ENCODE measurements at places on chromosomes 3 and 15.

- DNase-seq: no peak
These were observed 112.8 kb downstream of the LPP start for GRCh38 chr3:188266562-188267274.

DNA sequence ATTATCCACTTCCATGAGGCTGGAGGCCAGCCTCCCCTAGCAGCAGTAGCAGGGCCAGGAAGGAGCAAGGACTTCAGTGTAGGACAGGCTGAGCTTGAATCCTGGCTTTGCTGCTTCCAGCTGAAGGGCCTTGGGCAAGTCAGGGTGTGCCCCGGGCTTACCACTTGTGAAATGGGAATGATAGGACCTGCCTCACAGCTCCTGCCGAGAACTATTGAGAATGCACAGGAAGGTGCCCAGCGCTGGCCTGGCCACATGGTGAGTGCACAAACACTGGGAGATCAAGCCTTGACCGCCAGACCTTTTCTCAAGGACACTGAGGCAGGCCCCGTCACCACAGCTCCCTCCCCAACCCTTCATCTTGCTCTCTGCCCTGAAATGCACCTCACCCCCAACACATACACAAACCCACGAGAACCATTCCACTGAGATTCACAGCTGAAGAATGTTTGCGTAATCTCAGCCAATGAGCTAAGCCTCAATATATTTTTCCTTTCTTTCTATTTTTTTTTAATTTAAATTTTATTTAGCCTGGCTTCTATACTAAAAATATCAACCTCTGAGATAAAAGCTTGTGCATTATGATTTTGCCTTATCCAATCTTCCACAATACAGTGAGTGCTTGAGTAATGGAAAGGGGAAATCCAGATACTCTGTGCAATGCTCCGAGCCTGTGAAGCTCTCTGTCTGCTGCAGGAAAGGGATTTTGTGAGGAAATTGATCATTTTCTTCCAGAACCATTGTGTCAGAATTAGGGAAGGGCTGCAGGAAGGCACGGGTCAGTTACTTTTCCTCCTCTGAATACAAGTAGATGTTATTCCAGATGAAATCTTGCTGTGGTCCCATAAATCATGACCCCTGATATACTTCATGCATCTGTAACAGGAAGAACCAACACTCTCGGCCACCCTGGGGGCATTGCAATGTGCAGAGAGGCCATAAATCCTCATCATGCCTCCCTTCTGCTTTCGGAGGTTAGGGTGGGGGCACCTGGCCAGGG lies 193.9 kb downstream of the TLE3 start:
- DNase-seq: peak; percentile 13

DNA sequence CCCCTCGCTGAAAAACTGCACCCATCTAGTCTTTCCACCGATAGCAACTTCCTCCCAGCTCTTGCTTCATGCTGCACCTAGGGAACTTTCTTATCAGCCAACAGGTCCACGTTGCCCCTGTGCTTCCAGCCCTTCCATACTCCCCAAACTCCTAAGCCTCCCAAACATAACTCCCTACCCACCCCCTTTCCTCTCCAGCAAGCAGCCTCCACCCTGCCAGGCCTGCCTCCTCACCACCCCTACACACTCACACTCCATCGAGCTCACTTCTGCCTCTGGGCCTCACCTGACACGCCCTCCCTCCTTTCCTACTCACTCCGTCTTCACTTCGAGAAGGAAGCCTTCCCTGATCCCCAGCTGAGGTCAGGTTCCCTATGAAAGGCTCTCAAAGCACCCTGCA lies 8.1 kb downstream of the INSYN1 start:
- DNase-seq: no peak

GRCh38 chr3:179531576-179531975 lies 31.1 kb upstream of the ACTL6A start:
- no peak for DNase-seq

- peak; percentile 23 for DNase-seq
These were observed 146.6 kb downstream of the TBL1XR1 start for GRCh38 chr3:177050501-177051237.

DNA sequence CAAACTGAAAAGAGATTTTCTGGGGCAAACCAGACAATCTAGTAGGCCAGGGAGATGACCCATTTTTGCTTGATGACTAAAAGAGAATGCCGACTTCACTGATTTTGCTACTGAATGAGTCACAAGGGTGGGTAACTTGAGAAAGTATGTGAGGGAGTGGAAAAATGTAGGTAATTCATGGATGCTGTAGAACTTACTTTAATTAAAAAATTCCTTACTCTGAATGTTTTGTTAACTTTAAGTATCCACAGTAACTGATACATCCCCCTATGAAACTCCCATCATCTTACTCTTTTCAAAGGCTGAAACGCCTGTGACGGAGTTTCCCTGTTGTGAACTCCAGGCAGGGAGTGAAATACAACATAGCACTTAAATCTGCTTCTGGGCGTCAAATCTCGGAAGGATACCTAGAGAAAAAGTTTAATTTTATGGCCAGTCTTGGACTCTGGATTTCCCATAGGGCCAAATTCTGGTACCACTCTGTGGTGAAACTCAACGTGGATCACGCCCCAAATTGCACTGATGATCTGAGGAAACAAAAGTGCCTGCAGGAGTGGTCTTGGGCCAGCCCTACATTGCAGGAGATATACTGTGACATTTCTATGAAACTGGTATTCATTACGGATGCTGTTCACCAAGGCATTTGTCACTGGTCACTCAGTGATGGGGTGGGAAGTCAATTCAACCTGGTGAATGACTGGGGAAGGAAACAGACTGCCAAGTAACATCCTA lies 24.0 kb downstream of the GOLIM4 start:
- DNase-seq: peak; percentile 91

DNA sequence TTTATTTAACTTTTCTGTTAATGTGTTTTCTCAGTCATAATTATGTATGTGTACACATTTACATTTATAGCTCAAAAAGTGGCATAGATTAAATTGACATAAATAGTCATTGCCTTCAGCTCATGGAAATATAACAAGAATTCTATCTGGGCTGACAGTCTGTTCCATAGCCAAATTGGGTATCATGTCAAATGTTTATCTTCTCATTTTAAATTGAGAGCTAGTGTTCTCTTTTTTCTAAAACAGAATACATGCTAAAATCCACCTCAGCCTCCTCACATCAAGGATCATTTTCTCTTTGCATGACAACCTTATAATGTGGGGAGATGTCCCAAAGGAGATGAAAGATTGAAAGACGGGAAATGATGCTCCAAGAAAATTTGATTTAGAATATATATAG lies 144.1 kb upstream of the BCHE start:
- DNase-seq: no peak

DNA sequence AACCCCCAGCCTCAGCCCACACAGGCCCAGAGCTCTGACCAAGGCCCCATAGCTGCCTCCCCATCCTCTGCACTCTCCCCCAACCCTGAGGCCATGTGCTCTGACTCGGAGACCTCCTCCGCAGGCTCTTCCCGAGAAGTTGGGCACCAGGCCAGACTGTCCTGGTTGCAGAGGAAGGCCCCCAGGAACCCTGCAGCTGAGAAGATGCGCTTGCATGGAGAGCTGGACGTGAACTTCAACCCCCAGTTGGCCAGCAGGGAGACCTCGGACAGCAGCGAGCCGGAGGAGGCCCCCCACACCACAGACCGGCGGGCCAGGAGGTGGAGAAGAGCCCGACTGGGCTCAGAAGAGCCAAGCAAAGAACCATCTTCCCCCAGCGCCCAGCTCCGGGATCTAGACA lies 119.5 kb upstream of the EIF1B start:
- DNase-seq: no peak

DNA sequence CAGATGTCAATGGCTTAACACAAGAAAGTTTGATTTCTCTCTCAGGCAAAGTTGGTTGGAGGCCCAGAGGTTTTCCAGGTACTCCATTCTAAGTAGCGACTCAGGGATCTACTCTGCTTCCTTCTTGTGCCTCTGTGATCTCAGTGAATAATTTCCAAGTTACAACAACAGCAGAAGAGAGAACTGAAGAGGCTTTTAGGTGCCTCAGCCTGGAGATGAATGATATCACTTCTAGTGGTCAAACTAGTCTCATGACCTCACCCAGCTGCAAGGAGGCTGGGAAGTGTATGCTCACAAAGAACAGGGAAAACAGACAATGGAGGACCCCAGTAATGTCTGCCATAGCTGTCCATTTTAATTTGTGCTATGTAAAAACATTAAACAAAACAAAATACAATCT lies 4.6 kb upstream of the PRICKLE2 start:
- DNase-seq: no peak

DNA sequence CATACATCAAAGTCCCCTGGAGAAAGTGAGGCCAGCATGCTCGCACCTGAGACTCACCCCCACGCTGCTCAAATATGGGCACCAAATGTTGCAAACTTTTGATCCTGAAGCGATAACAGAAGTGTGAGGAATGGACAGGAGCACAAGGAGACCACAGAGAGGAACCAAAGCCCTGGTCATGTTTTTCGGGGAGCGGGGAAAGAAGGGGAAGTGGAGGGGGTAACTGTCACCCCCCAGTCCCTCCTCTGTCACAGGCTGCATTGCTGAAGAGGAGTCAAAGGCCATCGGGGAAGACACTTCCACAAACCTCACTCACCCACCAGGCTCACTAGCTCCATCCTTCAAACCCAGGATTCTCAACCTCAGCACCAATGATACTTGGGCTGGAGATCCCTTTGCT lies 182.4 kb downstream of the UACA start:
- no peak for DNase-seq

DNA sequence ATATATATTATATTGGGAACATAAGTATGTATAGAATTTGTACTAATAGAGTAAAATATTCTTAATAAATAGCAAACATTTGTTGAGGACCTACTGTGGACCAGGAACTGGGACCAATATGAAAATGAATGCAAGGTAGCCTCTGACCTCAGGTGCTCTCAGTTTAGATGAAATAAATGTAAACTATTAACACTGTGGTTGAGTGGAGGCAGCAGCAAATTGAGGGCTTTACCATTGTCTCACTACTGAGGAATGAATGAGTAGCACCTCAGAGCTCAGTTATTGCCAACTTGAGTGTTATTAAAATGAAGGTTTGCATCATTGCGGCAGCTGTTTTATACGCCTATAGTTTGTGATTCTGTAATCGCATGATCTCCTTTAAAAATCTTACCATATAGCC lies 90.9 kb upstream of the CGNL1 start:
- DNase-seq: no peak

DNA sequence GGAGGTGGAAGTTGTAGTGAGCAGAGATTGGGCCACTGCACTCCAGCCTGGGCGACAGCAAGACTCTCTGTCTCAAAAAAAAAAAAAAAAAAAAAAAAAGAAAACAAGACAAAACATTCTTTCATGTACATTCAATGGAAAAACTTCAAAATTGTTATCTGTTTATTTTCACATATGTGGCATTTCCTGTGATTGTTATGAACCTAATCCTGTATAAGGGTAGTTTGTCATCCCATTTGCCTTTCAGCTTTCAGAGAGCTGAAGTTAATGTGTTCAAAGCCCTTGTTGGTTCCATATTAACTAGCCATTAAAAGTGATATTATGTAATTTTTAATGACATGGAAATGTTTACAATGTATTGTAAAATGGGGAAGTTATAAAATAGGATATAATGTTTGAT lies 17.3 kb upstream of the NCK1 start:
- no peak for DNase-seq

- DNase-seq: peak; percentile 20
These were observed 2.7 kb upstream of the OPA1 start for GRCh38 chr3:193590088-193590856.

DNA sequence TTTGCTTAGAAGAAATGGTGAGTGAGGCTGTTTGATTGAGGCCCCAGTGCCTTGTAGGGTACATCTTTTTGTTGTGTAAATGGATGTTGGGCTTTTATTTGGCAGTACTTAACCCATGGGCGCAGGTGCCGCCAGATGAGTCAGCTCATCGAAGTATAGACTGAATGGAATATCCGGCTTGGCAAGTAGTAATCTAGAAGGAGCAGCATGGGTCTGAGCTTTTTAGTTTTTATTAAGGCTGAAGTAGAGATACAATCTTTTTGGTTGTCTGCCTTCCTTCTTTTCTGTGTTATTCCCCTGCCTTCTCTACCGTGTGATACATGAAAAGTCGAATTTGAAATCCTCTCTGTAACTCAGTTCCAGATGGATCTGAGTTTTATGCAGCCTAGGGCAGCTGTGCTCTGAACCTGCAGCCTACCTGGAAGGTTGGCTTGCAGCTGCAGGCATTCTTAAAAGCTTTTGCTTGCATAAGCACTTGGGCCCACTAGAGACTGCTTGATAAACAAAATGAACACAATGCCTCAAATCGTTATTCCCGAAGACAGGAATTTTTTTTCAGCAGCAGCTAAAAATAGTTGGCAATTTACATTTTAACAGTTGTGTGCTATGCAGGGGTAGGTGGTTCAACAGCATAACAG lies 177.5 kb upstream of the CGNL1 start:
- DNase-seq: no peak

DNA sequence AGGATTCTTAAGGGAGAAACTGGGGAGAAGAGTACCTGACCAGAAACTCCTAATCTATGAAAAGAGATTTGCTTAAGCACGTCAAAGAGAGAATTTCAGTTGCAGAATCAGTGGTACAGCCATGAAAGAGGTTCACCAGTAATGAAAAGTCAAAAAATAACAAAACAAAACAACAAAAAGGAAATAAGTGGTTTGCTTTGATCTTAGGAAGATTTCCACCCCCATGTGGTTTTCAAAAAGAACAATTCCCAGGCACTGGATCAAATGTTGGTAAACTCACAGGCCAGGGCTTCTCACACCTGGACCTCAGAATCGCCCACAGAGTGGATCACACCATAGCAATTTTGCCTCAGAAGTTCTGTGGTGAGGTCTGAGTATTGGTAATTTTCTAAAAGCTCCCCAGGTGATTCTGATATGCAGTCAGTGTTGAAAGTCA lies 67.5 kb downstream of the TMEM39A start:
- no peak for DNase-seq

DNA sequence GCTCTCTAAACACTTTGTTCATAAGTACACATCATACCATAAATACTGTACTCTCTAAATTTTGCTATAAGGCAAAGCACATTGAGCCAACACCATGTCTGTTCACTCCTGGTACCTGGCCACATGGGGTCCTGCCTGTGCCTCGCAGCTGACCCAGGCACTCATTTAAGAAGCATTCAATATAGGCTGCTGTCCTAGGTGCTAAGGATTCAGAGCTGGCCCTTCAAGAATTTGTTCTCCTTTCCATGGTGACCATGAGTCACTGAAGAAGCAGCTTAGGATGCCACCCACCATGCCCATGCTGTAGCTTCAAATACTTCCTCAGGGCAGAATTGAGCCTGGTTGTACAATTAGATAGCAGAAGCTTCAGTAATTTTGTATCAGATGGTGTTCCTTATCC lies 119.2 kb upstream of the ZBED2 start:
- DNase-seq: peak; percentile 42
